ENCODE measurements at places on chromosomes 2 and 18. TPM values are rescaled to one million over a fixed set of nuclear protein-coding genes. Genes with fewer than 3 reads are reported as not detected.

GRCh38 chr2:229562472-229563127, 151.8 kb downstream of the DNER start:
- DNase-seq: no peak

DNA sequence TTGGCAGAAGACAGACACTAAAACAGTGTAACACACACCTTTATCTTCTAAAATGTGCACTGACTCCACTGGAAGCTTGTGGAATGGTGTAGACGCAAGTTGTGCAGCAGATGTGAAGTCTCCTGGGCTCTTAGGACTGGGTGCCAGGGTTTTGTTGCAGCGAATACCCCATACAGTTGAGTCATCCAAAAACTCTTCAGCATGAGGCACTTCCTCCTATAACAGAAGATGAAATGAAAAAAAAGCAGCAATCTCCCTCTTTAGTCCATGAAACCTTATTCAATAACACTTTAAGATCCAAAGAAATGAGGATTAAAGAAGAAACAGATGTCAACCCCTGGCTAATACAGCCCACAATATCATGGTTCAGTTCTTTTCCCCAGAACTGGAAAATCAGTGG, 22.2 kb downstream of the BUB1 start:
- DNase-seq: no peak

- DNase-seq: no peak
Measured at GRCh38 chr2:108986916-108987510, 2.0 kb downstream of the EDAR start.

GRCh38 chr2:239122421-239123110, 274.7 kb downstream of the TWIST2 start:
- no peak for DNase-seq

GALM gene
- total RNA-seq: 2.8 TPM
